Head of caudate nucleus (tissue), 42 donors: ENCODE measurements at places on chromosomes 7 and 10.
A peak's percentile ranks its signal among the peaks of the same experiment; 100 is the strongest.

GRCh38 chr10:124092250-124092859 is 1.0 kb downstream of the CHST15 start:
- peak; percentile 47 for DNase-seq

DNA sequence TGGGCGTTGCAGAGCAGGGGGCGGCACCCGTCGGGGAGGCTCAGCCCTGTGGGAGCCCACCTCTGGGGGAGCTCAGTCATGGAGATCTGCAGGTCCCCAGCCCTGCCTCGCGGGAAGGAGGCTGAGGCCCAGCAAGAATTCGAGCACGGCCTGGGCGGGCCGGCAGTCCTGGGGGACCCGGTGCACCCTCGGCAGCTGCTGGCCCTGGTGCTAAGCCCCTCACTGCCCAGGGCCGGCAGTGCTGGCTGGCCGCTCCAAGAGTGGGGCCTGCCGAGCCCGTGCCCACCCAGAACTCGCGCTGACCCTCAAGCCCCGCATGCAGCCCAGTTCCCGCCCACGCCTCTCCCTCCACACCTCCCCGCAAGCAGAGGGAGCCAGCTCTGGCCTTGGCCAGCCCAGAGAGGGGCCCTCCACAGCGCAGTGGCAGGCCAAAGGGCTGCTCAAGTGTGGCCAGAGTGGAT is 76.2 kb downstream of the TMEM26 start:
- DNase-seq: no peak

- DNase-seq: no peak
Observed at GRCh38 chr7:85516675-85517074, 329.8 kb upstream of the SEMA3D start.

GRCh38 chr7:77697535-77697831 is 1.2 kb downstream of the RSBN1L start:
- DNase-seq: no peak

- DNase-seq: peak; percentile 52
Observed at GRCh38 chr10:51422311-51423120, 276.9 kb downstream of the CSTF2T start.

DNA sequence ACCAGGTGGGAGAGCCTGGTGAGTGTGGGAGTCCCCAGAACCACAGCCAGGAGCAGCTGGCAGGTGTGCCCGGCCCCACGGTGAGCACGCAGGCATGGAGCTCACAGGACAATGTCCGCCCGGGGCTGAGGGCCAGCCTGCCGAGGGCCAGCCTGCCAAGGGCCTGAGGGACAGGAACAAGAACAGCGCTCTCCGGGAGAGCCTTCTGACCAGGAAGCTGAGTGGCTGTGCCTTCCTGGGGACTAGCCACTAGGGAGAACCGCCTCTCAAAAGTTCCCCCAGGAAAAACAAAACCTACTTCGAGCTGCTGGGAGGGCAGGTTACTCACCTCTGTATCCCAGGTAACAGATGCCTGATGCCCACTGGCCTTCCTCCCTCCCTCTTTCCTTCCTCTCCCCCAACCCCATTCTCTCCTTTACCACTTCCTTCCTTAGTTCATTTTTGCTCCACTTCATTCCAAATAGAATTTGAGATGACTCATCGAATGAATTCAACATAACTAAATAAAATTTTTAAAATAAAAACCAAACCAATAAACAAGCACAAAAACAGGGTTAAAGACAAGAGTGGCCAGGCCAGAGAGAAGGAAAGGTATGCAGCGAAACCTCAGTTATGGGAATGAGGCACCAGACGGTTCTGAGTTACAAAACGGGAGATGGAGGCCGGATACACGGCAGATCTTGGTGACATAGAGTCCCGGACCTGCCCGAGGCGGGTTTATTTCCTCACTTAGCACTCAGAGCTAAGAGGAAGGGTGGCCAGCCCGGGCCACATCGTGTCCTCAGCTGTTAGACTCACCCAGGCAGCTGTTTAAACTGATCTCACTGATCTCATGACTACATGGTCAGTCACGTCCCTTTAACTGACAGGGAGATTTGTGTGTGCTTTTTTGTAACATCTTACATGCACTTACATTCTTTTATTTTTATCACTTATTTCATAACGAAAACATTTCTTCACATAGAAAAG is 128.5 kb downstream of the TNS3 start:
- peak; percentile 40 for DNase-seq

GRCh38 chr10:123398756-123399155 is 244.6 kb downstream of the BUB3 start:
- no peak for DNase-seq

DNA sequence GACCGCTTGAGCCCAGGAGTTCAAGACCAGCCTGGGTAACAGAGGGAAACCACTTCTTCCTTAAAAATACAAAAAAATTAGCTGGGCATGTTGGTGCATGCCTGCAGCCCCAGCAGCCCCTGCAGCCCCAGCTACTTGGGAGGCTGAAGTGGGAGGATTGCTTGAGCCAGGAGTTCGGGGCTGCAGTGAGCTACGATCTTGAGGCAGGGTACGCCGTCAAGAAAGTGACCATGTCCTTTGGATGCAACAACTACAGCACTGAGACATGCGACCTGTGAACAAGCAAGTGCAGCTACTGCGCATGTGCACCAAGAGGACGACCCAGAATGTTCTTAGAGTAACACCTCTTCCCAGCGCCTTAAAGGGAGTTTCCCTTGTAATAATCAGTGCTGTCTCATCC is 66.6 kb upstream of the ZNF479 start:
- DNase-seq: no peak

GRCh38 chr7:8423057-8423456 is 10.4 kb upstream of the NXPH1 start:
- DNase-seq: no peak

DNA sequence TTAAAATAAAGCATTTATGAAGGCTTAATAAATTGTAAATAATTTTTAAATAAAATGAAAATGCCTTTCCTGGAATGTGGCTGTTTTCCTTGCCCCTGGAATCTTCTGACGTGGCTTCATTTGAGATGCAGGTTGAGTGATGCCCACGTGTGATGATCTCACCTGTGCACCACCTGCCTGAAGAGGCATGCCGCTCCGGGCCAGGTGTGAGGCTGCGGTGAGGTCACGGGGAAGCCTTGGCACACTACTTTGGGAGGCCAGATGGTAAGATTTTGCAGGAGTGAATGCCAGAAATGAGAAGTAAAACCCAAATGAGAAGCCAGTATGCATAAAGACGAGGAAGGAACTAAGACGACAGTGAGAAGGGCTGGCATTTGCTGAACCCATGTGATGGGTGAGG is 36.2 kb downstream of the GOT1 start:
- DNase-seq: no peak

DNA sequence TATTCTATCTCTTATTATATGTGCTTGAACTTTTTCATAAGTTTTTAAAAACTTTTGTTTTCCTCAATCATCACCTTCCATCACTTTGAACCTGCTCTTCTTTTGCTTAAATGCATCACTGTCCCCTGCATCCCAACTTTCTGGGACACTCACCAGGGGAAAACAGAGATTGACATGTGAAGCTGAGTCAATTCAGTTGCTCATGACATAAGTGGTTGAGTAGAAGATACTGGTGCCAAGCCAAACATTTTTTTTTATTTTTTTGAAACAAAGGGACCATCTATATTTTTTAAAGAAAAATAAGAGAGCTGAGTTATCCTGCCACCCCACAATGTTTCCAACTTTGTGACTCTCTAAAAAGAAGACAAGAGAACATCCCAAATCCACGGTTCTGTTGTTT is 61.8 kb upstream of the AHR start:
- no peak for DNase-seq

DNA sequence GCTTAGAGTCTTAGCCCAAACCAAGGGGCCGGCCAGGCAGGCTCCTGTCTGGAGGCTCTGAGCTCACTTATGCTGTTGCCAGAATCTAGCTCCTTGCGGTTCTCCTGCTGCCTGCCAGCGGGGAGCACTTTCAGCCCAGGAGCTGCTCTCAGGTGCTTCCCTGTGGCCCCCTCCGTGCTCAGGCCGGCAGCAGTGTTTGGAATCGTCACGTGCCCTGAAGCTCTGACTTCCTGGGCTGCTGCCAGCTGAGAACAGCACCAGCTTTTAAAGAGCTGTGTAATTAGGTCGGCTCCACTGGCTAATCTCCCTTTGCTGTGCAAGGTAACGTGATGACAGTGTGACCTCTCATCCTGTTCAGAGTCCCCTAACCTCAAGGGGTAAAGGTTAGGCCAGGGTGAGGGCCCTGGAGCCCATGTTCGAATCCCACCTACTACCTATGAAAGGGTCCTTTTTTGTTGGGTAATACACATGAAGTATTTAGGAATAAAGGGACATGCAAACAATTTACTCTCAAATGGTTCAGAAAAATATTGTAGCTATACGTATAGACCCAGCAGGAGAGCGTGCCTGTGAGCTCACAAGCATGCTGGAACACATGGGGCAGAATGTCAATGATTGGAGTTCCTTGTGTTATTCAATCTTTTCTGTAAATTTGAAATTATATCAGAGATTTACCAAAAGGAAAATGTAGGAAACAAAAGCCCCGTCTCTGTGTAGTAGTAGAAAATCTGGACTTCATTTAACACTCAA is 16.6 kb downstream of the ZNF862 start:
- peak; percentile 42 for DNase-seq

DNA sequence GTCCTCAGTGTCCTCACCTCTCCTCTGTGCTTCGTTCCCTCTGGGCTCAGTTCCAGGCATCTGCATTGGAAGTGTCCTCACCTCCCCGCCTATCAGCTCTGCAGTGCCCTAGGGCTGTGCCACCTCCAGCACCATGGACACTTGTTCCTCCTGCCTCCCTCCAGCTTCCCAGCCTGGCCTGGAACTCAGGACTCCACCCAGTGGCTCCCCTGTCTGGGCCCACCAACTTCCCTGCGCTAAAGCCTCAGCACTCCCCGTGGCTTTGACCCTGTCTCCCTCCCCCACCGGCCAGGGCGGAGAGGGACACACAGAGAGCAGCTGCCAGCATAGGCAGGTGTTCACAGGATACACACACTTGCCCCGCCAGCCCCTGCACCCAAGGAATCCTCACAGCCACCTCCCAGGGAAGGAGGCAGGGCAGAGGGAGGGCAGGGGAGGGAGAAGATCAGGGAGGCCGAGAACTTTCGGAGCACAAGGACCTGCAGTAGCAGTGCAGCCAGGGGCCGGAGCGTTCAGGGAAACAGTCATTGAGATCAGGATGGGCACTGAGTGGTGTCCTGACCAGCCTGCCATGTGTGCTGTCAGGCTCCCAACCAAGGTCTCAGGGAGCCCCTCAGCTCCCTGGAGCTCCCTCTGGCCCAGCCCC is 31.3 kb downstream of the ANXA8 start:
- DNase-seq: no peak

DNA sequence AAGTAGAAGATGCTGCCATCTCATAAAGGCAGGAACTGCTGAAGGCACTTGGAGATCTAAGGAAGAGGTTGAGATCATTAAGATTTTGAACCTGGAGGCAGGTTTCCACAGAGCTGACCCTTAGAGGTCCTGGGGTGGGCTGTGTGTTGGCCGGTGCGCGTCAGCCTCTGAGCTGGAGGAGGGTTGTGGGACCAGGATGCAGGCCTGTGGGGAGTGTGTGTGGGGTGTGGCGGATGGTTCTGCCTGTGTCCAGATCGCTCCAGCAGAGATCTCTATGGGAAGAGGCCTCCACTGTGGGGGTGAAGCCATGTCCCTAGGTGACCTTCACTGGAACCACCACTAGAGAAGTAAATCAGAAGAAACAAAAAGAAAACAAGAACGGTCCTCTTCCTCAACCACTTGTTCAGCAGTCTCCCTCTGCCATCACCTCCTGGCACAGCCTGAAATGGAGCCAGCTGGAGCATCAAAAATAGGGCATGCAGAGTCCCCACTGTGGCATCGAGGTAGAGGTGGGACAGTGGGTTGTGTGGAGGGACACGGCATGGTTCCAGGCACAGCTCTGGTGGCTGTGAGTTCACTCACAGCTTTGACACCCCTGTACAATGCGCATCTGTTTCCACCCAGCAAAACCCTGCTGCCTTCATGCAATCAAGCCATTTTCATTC is 453.8 kb downstream of the TCERG1L start:
- DNase-seq: no peak

GRCh38 chr10:30383356-30383755 is 34.3 kb upstream of the MTPAP start:
- DNase-seq: no peak

- no peak for DNase-seq
Observed at GRCh38 chr7:17118412-17118811, 180.0 kb upstream of the AHR start.

DNA sequence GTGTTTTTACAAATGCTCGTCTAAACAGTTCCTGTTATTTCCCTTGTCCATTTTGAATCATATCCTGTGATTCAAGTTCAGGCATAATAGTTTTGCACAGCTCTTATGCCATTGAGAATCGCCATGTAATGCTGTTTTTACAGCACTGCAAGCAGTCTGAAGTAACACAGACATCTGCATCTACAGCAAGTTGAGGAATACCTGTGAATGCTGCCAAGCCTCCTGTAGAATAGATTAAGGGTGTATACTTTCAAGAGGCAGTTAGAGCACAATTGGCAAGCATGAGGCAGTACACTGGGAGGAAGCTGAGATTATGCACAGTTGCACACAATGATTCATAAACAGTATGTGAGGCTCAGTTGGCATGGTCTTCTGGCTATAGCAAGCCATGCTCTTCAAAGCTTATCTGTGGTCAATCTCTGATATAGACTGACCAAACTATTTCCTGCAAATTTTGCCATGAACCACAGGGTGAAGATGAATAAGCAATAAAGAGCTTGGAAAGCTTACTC is 121.9 kb upstream of the AKR1E2 start:
- no peak for DNase-seq

DNA sequence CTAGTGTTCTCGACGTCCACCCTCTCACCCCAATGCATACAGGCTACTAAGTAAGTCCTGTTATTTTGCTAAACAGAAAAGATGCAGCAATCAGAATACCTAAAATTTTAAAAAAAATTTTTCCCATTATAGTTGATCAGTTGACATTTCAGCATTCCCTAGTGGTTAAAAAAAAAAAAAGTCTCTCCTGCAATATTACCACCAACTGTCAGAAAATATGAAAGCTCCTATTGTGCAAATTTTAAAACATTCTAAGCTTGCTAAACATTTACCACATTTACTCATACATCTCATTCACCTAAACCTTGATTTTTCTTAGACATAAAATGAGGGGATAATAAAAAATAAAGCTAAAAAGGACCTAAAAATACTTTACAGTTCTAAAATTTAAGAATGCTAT is 165.6 kb downstream of the AVL9 start:
- DNase-seq: no peak

- no peak for DNase-seq
Observed at GRCh38 chr10:62130948-62131347, 137.7 kb downstream of the RTKN2 start.
